A549 (cell line): ENCODE measurements at places on chromosomes 7 and 10. TPM values are rescaled to one million over a fixed set of nuclear protein-coding genes. Genes with fewer than 3 reads are reported as not detected.

DNA sequence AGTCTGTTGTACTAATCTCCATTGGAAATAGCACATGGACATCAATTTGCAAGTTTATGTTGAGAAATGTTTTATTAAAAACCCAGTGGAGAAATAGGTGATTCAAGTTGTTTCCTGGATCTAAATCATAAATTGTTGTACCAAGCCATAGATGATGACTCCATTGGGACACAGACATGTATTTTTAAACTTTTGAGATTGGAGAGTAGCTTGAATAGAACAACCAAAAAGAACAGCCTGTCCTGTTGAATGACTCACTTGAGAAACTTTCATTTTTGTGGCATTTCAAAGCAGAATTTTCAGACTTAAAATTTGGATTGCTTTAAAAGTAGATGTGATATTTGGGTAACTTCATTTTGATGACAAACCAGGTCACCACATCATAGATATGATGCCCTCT is 197.5 kb downstream of the GPAM start:
- no peak for DNase-seq

DNA sequence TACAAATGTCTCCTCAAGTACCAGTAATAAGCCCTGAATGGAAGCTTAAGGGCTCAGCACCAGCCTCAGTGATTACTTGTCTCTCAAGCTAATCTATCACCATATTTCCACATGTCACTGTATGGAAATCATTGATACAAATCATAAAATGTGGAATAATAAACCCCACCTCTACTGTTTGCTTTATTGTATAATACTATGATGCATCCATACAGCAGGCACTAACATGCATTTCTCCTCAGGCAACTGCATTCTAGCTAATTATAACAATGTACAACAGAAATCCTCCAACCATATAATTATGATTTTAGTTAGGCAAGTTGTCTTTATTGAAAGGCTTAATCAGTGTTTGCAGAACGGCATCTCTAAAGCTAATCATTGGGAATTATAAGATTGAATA is 26.2 kb downstream of the CRPPA start:
- no peak for DNase-seq

DNA sequence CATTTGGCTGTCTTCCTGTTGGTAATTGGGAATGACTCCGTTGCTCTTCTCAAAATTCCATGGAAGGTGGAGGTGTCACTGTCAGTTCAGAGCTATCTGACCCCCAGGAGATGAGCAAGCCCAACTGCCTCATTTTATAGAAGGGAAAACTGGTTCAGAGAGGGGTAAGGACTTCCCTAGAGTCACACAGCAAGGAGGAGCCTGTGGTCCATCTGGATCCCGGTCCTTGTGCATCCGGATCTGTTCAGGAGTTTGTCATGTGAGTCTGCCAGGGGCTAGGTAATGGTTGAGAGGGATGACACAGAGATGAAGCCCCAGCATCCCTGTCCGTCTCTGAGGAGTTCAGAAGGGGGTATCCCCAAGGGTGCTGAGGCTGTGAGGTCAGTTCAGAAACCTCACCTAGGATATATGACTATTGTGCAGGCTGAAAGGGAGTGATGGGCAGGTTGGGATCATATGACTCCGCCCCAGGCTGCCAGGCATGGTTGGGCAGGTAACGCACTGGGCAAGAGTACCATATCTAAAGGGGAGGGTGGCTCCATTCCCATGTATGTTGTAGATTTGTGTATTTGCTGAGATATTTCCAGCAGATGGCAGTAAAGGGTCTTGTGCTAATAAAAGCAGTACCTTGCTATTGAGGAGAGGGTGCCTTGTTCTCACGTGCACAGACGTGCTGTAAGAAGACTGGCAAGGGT is 16.0 kb upstream of the SLC29A3 start:
- peak; percentile 73 for DNase-seq

GRCh38 chr10:35456784-35457183 is 120.5 kb downstream of the CCNY start:
- DNase-seq, result no peak

DNA sequence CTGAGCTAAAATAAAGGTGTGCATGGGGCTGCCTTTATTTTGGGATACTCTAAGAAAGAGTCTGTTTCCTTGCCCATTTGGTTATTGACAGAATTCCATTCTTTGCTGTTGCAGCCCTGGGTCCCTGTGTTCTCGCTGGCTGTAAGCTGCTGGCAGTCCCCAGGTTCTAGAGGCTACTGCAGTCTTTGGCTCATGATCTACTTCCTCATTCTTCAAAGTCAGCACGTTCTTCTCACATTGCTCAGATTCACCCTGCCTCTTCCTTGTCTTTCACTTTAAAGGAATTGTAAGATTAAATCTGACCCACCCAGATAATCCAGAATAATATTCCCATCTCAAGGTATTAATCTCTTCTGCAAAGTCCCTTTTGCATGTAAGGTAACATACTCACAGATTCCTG is 620.3 kb downstream of the CCSER2 start:
- DNase-seq, result no peak

- DNase-seq, result no peak
Observed at GRCh38 chr10:131371571-131371970, 60.0 kb upstream of the TCERG1L start.

The C7orf57 gene
- polyA plus RNA-seq, result 0.04 to 0.09 TPM (median 0.04 TPM) in 3 replicates

The NEURL1 gene
- polyA plus RNA-seq, result 0.12 to 0.37 TPM (median 0.26 TPM) in 3 replicates

The CYP3A7 gene
- polyA plus RNA-seq, result 0.14 TPM in 1 of 3 replicates, not detected in the others
